Type B pancreatic cell (in vitro differentiated cells): ENCODE measurements at places on chromosomes 6 and 20.

- DNase-seq: no peak
Measured at GRCh38 chr20:14921513-14921912, 584.1 kb upstream of the FLRT3 start.

DNA sequence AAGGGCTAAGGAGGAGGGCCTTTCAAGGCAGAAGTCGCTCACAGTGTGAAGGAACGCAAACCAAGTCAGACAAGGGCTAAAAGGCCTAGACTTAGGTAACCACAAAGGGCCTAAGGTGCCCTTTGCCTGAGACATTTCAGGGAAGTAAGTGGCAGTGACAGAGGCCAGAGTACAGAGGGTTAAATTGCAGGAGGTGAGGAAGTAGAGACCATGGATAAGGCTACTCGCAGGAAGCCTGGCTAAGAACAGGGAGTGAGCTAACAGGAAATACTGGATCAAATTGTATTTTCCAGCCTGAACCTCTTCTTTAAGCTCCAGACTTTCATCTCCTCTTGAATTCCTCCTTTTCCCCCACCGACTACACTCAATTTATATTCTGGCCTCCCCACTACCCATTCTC is 16.6 kb downstream of the ZHX3 start:
- DNase-seq: no peak

DNA sequence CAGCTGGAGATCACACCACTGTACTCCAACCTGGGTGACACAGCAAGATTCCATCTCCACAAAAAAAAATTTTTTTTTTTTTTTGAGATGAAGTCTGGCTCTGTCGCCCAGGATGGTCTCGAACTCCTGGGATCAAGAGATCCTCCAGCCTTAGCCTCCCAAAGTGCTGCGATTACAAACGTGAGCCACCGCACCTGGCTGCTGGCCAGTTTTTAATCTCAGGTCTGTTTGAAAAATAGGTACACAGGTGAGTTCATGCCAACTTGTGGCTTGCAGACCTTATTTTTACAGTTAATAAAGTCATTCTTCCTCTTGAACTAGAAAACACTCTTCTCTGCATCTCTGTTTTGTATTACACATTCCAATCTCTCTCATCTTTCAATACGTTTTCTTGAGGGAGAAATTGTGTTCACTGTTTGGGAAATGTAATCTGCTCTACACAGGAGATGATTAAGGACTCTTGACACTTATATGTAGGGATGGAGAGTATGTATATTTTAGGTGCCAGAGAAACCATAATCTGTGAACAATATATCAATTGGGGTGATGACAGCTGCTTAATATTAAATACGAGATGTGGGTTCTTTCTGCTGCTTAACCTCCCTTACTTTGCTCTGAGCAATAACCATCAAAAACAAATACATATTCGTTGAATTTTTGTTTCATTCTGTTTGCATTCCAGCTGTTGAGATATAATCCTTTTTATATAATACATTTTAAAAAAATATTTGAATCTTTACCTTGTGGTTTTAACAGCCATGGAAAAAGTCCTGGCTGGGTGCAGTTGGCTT is 17.7 kb upstream of the RIPOR3 start:
- no peak for DNase-seq

GRCh38 chr6:27593200-27593818 is 120.4 kb upstream of the ZNF184 start:
- no peak for DNase-seq

GRCh38 chr6:167652701-167653095 is 174.0 kb upstream of the AFDN start:
- DNase-seq: no peak

DNA sequence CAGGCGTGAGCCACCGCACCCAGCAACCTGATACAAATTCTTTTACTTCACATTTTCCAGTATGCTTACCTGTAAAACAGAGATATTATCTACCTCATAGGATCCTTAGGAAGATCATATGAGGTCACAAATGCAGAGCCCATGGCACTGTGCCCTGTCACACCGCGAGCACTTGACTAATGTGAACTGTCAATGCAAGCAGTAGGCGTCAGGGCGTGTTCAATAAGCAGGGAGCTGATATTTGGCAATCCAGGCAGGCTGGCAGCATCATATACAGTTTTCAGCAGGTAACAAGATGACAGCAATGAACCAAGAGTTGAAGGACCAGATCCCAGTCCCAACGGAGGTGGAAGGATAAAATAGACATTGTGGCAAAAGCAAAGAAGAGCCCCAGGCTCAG is 14.6 kb upstream of the ARID1B start:
- DNase-seq: no peak

GRCh38 chr6:69180361-69181067 is 545.4 kb downstream of the ADGRB3 start:
- no peak for DNase-seq

GRCh38 chr20:55354720-55355119 is 650.6 kb downstream of the CBLN4 start:
- DNase-seq: no peak

GRCh38 chr6:69789578-69789977 is 7.2 kb downstream of the LMBRD1 start:
- DNase-seq: no peak

DNA sequence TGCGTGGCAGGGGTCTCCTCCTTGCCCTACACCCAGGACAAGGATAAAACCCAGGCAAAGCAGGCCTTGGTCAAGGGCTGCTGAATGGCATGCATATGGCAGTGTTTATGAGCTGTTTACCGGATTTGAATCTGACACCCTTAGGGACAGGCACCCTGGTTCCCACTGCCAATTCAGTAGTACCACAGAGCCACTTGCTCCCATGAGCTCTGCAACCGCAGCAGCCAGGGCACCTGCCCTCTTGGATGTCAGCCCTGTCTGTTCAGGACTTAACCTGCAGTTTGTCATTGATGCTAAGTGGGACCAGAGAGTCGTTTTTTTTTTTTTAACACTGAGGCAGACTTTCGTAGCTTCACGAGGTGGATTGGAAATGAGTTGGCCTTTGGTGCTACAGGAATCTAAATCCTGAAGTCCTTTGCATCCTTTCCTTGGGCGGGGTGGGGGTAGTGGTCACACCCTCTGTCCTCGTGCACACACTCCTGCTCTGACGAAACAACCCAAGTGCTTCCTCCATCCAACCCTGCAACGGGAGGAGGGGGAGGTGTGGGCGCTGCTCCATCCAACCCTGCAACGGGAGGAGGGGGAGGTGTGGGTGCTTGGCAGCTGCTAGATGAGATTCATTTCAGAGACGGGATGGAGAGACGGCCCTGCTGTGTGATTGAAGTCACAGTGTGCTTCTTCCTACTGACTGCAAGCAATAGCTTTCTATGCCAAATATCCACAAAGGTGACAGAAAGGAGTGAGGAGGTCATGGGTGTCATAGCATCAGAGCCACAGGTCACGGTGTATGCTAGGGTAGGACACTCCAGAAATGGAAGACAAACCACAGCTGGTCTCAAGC is 166.5 kb downstream of the SMOC2 start:
- no peak for DNase-seq

- no peak for DNase-seq
Measured at GRCh38 chr20:20754714-20755113, 42.3 kb upstream of the RALGAPA2 start.

DNA sequence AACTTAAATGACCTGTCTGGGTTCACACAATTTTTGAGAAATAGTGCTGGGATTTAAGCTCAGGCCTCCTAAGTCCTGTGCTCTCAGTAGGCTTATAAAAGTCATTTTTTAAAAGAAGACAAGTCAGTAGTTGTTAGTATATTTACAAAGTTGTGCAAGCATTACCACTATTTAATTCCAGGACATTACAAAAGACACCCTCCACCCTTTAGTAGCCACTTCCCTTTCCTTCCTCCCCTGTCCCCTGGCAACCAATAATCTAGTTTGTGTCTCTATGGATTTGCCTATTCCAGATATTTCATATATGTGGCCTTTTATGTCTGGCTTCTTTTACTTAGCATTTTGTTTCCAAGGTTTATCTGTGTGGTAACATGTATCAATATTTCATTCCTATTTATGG is 37.6 kb downstream of the HMGN3 start:
- DNase-seq: no peak

GRCh38 chr6:111260570-111261298 is 173.4 kb downstream of the SLC16A10 start:
- no peak for DNase-seq

- no peak for DNase-seq
Measured at GRCh38 chr6:3260772-3261517, 2.2 kb downstream of the PSMG4 start.

DNA sequence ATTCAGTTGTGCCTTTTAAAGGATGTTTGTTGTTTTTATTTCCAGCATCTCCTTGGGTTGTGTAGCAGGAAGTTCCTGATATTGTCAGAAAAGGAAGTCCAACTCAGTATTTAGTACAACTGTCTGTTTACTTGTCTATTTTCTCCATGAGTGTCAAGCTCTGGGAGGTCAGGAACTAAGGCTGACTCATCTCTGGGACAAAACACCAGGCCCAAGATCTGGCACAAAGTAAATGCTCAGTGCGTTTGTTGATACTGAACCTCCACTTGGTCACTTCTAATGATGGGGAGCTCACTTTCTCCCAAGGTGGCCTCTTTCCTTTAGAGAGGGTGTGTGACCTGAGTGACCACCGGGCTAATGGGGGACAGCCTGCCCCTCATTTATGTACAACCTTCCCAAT is 12.6 kb upstream of the PIGU start:
- DNase-seq: no peak

DNA sequence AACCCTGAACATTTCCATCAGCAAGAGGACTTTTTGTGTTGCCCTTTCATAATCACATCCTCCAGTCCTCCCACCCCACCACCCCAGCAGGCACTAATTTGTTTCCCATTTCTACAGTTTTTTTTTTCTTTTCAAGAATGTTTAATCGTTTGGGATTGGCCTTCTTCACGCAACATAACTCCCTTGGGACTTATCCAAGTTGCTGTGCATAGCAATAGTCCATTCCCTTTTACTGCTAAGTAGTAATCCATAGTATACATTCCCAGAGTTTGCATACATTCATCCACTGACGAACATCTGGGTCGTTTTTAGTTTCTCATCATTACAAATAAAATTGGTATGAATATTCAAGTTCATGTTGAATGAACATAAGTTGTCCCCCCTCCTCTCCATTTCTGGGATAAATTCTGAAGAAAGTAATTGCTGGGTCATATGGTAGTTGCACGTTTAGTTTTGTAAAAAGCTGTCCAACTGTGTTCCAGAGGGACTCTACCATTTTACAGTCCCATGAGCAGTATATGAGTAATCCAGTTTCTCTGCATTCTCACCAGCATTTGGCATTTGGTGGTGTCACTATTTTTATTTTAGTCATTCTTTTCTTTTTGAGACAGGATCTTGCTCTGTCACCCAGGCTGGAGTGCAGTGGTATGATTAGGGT is 90.8 kb downstream of the DOK5 start:
- DNase-seq: no peak

- DNase-seq: no peak
Measured at GRCh38 chr6:138977646-138978167, 10.3 kb downstream of the REPS1 start.

GRCh38 chr20:41902346-41902745 is 284.2 kb upstream of the CHD6 start:
- no peak for DNase-seq

GRCh38 chr6:128363020-128363813 is 157.2 kb downstream of the PTPRK start:
- no peak for DNase-seq

DNA sequence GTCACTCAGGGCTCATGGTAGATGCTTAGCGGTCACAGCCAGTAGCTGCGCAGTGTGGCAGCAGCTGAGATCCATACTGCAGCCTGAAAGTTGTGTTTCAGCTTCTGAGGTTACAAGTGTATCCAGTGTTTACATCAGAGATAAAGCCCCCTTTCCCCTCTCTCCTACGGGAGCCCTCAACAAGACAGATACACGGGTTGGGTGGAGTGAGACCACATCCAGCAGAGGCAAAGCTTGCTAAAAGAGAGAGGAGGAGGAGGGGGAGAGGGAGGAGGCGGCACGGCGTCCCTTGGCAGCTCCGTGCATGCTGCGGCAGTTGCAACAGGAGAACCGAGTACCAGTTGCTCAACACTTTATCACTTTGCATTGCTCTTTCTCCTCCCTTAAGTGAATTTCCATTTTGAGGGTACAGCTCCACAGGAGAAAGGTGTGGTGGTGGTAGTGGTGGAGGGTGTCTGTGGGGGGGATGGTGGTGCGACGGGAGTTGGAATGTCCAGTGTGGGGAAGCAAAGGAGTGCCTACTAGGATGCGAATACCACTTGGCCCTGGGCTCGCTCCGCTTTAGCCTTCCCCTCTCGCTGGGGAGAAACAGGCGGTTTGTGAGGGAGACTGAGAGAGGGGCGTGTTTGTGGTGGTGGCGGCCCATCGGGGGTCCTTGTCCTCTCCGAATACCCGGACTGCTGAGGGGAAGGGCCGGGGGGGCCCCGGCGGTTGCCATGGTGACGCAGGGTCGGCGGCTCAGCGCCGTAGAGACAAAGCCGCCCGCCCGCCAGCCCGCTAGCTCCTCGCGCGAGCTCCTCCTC is 405 bp upstream of the RNF182 start:
- DNase-seq: peak; percentile 76

- no peak for DNase-seq
Measured at GRCh38 chr20:8587251-8587650, 455.2 kb downstream of the PLCB1 start.

GRCh38 chr20:23019403-23019802 is 15.7 kb upstream of the SSTR4 start:
- DNase-seq: no peak

DNA sequence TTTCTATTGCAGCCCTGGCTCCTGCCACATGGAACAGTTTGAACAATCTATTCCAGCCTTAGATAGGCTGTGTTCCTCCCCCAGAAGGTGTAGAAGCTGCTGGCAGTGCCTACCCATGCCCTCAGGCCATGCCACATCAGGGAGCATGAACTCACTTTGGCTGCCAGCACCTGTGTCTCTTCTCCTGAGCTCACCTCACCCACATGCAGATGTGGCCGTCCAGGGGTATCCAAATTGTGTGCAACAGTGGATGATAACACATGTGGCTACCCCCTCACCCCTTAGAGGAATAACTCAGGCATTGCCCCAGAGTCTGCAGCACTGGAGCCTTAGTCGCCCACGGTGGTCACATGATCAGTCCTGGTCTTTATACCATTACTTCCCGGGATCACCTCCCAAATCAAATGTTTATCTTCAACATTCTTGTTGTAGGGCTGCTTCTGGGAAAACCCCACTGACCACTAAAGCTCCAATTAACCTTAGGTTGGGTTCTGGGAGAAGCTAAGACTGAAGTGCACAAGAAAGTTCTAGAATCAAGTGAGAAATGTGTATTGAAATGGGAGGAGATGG is 110.4 kb downstream of the BANF2 start:
- DNase-seq: no peak

- DNase-seq: no peak
Measured at GRCh38 chr6:99270030-99270429, 79.4 kb downstream of the FAXC start.

GRCh38 chr6:135951169-135951568 is 99.7 kb downstream of the PDE7B start:
- no peak for DNase-seq
